Renal cortex interstitium (tissue), 15 donors: ENCODE measurements at places on chromosomes 3 and 15. TPM values are rescaled to one million over a fixed set of nuclear protein-coding genes. Genes with fewer than 3 reads are reported as not detected.

- no peak for DNase-seq
Measured at GRCh38 chr15:27327467-27328025, 356.6 kb downstream of the GABRG3 start.

The CHDH gene
- polyA plus RNA-seq: 8.5 TPM

- DNase-seq: no peak
Measured at GRCh38 chr15:87362531-87362930, 894.0 kb downstream of the NTRK3 start.

DNA sequence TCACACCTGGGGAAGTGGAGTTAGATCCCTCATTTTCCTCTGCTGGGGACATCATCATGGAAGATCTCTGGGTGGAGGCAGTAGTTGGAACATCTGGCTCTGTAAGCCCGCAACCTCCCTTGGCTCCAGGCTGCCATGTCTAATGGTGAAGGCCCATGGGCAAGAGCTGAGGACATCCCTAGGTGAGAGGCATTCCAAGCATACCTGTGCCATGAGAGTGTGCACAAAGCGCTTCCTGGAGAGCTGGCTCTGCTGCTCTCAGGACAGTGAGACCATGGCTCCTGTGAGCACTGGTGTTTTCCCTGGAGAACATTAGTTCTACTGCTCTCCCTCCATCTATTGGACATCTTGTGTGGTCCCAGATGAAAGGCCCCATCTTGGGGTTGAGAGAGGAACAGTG, 7.7 kb downstream of the MAPKAPK3 start:
- no peak for DNase-seq

The NEK10 gene
- 2.0 TPM for polyA plus RNA-seq

- DNase-seq: no peak
Measured at GRCh38 chr3:189724356-189724755, 93.2 kb downstream of the TP63 start.
